ENCODE measurements at places on chromosomes 2 and 18.

GRCh38 chr2:88692187-88692586 lies 714 bp downstream of the RPIA start:
- no peak for DNase-seq

DNA sequence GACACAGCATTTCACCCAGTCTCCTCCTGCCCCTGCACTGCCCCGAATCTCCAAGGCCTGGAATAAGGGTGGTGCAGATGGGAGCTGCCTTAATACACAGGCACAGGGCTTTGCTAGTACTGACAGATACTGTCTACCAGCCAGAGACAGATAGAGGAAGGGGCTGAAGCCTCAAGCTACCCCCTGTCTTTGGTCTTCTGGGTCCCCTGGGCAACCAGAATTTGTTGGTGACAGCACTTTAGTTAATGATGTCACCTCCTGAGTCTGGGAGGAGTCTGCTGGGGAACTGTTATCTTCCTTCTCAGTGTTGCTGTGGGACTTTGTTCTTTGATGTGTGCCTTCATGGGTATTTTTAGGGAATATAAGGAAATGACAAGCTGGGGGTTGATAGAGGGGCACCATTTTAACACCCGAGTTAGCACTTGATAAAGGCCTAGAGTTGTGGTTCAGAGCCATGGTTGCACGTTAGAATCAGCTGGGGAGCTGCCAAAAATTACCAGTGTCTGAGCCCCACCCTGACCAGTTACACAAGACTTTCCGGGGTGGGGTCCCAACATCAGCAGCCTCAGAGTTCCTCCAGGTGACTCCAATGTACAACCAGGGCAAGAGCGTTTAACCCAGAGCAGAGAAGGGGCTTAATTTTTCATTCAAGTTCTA lies 136.8 kb downstream of the SMAD7 start:
- DNase-seq = no peak

DNA sequence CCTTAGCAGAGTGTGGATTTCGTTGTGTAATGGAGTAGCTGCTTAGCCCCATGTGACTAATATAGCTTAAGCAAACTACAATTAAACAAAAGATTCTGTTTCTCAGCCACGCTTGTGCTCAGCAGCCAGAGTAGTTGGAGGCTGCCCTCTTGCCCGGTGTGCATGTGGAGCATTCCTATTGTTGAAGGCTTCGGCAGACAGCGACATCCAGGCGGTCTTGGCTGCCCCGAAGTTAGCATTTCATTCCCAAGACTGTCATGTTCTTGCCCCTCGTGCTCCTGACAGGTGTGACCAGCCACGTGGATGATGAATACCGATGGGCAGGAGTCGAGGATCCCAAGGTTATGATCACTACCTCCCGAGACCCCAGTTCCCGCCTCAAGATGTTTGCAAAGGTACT lies 2.4 kb downstream of the IMP4 start:
- DNase-seq = no peak

GRCh38 chr2:17662723-17663122 lies 90.9 kb downstream of the SMC6 start:
- DNase-seq = no peak

- no peak for DNase-seq
Observed at GRCh38 chr18:59783138-59783537, 85.9 kb upstream of the CCBE1 start.

DNA sequence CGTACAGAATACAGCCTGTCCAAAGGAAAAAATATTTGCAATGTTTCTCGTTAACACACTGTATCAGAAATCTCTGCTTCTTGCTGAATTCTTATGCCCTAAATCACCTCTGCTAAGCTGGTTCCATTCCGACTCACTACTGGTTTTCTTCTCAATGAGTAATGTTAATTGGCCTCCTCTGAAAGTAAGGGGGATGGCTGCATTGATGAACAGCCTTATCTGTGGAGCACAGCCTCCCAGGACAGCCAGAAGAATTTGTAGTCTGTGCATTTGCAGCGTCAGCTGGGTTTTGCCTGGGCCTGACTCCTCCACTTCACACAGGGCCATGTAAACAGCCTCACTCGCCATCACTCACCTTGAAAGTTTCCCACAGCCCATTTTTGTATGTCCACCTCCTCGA lies 127.7 kb downstream of the RNF152 start:
- no peak for DNase-seq

DNA sequence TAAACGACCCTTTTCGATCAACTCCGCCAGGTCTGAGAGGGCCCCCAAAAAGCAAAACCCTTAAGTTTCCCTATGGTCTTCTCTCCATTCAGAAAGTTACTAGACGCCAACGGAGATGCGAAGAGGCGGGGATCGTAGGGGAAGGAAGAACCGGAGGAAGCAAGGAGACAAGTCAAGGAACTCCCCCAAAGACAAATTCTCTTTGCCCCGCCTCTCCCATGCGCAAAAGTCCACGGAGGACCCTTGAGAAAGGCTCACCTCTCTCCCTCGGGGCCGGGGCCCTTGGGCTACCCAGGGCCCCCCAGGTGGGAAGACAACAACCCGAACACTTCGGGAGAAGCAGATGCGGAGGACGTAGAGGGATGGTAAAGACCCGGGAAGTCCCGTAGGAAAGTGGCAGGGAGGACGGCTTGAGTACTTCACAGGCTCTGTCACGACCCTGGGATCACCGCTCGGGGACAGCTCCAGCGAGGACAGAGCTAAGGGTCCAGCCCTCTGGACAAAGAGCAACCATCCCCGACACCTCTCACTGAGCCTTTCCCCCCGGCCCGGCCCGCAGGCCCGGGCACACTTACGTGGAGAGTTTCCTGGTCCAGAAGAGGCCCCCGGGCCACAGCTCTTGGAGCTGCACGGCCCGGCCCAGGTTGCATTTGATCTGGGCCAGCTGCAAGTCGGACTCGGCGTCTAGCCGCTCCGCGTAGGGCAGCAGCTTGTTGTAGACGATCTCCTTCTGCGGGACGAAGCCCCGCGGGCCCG lies 647 bp downstream of the PSME4 start:
- no peak for DNase-seq

DNA sequence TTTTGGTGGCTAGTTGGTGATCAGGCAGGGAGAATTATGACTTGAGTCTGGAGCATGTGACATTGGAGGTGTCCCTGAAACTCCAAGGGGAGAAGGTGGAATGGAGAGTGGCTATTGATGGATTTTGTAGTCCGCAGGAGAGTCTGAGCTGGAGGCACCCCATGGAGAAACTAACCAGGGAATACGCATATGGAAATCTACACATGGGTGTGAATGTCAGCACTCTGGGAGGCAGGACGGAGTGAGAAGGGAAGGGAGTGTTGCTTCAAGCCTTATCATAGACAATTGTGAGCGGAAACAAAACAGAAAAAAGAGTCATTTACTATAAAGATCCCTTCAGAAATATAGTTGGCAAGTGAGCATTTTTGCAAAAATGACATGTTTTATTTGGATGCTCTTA lies 667 bp upstream of the SCYGR4 start:
- no peak for DNase-seq

DNA sequence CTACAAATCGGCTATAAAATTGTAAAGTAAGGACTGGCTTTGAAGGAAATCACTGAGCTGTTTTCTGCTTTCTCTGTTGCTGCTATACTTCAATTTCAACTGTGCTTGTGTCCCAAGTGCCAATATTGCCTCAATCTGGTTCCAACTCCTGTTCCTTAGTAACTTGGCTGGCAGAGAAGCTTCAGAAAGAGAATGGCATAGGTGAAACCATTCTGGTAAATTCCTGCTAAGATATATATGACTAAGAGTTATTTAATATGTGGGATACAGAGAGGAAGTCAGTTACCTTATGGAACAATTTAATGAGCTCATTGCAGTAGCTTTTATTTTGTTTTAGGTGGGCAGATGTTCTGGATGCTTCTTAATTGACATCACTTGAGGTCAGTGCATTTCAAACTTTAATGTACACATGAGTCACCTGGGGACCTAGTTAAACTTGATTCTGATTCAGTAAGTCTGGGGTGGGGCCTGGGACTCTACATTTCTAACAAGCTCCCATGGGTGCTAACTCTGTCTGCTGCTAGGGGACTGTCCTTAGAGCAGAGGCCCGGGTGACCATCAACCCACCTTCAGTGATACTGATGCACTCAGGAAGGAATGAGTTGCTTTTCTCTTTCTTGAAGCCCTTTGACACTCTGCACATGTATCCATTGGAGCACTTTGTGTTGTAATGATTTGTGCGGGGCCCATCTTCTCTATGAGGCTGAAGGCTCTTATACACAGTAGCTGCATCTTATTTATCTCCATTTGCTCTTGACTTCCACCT lies 47.6 kb downstream of the LIPG start:
- no peak for DNase-seq

- no peak for DNase-seq
Observed at GRCh38 chr2:187689372-187689771, 135.1 kb upstream of the TFPI start.

GRCh38 chr2:121790276-121790956 lies 35.0 kb downstream of the TSN start:
- DNase-seq = no peak

GRCh38 chr2:145044491-145044890 lies 524.6 kb upstream of the ZEB2 start:
- DNase-seq = no peak

GRCh38 chr2:83944191-83944590 lies 514.9 kb downstream of the SUCLG1 start:
- no peak for DNase-seq

DNA sequence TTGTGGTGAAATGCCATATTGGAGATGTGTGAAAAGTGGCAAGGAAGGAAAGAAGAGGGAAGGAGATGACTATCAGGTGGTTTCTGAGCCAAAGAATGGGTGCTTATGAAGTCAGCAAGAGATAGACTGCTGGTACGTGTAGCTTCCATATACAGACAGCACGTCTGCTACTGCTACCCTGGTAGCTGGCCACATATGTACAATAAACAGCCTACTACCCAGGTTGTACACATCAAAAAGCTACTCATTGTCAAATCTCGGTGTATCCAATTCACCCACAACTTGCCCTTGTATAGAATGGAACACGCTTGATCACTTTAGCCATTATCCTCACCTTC lies 761.8 kb downstream of the LRRTM4 start:
- no peak for DNase-seq

GRCh38 chr2:147297820-147298219 lies 547.0 kb upstream of the ACVR2A start:
- DNase-seq = no peak

DNA sequence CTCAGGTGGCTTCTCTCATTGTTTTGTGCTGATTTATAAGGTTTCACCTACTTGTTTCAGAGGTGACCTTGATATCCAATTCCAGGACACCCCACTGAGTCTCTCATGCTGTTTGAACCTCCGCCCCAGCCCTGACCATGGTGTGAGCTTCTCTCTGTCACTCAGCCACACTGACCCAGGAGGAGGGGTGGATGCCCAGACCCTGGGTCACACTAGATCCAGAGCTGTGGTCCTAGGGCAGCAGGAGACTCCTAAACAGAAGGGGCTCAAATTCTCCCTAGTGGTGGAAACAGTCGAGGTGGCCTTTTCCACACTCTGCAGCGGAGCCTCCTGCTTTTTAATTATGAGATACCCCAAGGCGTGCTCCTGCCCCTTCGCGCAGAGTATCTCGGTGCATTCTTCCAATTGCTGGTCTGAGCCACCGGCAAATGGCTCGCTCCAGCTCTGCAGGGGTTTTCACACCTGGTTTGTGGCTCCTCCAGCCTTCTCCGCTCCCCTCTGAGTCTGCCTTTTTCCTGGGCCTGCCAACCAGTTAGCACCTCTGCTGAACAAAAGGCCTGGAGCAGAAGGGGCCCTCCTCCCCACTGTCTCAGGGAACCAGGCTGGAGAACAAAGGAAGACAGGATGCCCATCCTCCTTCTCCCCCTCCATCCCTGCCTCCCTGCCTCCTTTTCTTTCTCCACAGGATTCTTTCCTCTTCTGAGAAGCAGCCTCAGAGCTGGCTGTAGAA lies 147.3 kb upstream of the SPRED2 start:
- DNase-seq = no peak

DNA sequence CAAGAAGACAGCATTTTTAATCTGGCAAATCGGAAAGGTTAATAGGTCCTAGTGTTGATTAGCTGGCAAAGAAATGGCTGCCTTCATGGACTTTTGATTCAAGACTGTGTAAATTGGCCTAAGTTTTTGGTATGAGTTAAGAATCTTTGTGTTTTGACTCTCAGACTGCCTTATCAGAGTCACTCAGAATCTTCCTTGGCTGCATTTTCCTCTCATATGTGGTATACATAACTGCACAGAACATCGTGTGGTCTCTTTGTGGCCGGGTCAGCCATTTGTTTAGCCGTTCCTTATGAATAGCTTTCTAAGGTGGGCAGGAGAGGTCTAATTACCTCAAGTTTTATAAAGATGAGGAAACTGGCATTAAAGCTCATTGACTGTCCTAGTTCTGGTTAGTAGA lies 30.1 kb downstream of the CAB39 start:
- DNase-seq = no peak

GRCh38 chr2:177639262-177639914 lies 246.8 kb downstream of the AGPS start:
- no peak for DNase-seq

DNA sequence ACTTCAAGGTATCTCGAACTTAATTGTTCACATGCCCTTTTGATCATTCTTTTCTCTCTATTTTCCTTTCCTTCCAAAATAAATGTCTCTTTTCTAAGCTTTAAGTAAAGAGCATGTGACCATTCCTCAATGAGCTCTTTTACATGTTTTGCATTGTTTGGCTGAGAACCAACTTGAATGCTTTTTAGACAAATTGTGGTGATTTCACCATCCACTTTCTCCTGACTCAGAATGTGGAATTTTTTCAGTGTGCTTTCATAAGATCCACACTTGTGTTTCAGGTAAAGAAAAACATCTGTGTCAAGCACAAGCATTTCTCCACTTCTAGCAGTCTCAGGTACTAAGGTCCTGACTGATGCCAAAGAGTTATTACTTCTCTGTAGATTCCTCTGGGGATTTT lies 10.7 kb downstream of the RBM43 start:
- DNase-seq = no peak

DNA sequence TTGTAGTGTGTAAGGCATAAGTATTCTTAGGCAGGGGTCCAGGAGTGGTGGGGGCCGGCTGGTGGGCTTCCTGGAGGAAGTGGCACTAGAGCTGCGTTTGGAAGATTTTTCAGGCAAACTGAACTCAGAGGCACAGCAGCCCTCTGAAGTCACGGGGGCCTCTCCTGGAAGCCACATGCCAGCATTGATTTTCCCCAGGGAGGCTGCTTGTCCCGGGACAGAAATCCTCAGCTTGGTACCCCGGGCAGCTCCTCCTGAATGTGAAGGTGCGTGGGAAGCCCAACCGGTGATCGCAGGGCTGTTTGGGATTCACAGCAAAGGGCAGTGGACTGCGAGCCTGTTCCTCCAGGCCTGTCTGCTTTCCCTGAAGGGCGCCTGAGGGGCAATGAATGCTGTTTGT lies 1.6 kb upstream of the PDIA6 start:
- DNase-seq = no peak

DNA sequence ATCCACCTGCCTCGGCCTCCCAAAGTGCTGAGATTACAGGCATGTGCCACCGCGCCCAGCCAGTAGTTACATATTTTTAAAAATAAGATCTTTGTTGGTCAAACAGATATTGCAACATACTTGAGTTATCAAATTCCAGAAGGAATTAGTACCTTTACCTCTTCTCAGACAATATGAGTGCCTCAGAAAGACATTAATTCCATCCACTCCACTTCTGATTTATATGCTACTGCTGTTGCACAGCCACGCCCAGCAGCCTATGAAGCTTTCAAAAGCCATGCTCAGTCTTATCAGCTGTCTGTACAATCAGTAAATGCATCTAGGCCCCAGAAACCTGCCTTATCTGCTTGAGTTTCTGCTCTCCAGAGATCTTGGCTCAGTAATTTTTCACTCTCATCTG lies 47.8 kb downstream of the MEX3C start:
- DNase-seq = no peak

- no peak for DNase-seq
Observed at GRCh38 chr2:70514612-70515055, 39.0 kb downstream of the TGFA start.

All from substantia nigra (tissue), 51 donors.